HS-27A (cell line): ENCODE measurements at places on chromosomes 4 and X.

- no peak for DNase-seq
Measured at GRCh38 chrX:107721318-107721717, 54.3 kb downstream of the TSC22D3 start.

DNA sequence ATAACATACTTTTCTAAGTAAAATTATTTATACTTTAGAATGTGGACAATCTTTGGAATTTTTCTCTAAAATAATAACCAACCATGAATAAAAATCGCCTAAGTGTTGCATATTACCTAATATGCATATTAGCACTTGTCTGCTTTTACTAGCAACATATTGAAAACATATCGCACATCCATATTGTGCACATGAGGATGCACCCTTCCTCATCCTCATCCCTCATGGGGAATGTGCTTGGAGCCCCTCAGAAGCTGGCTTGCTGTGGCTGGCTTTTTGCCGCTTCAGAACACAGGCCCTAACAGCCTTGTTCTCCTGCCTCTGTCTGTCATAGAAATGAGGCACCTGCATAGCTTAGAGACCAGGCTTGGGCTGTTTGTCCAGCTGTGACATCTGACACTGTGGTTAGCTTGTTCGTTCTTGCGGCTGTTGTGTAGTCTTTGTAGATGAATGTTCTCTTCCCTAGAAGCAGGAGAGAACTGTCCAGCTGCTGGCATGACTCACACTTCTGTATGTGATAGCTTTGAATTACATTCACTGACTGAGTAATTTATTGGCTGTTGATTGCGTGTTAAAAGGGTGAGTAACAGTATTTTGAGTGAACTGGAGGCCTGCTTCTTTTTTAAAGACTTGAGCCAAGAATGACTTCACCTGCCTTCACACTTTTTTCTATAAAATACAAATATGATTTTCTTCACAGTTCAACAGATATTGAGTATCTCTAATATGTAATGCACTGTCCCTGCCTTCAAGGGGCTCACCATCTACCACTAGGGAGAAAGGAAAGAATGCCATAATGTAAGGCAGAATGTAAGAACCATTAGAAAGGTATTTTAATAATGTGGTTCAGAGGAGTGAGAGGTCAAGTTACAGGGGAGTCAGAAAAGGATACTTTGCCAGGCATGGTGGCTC is 81.9 kb downstream of the HMGB2 start:
- DNase-seq: peak; percentile 91

DNA sequence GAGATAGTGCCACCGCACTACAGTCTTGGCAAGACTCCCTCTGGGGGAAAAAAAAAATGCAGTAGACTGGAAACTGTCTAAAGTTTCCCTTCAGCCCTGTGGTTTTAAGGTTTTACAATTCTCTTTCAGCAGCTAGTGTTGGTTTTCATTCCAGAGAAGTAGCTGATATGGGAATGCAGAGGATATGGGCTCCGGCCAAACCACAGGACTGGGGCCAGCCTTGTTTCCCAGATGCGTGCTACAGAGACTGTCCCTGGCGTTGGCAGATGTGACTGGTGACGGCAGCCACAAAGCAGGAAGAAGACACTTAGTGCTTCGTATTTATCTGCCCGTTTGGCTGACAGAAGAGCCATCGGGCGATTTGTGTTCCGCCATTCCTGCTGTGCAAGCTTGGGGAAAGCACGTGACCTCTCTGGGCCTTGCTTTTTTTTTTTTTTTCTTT is 43.2 kb downstream of the ZBTB49 start:
- peak; percentile 41 for DNase-seq

- DNase-seq: no peak
Measured at GRCh38 chr4:42596918-42597317, 60.0 kb downstream of the ATP8A1 start.

DNA sequence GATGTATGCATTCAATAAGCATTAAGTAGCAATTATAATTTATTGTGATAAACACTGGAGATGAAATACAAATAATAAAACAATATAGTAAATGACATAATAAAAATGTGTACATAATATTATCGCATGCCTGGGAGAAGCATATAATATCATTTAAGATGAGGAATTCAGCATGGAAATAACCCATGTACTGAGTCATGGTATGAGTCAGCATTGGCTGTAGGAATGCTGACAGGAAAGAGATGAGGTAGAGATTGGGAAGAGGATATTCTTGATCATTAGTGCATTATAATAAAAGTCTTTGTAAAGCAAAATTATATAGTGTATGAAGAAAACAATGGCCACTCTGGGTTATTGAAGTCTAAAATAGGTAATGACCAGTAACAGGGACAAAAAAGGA is 82.8 kb downstream of the MAGEB10 start:
- DNase-seq: no peak

DNA sequence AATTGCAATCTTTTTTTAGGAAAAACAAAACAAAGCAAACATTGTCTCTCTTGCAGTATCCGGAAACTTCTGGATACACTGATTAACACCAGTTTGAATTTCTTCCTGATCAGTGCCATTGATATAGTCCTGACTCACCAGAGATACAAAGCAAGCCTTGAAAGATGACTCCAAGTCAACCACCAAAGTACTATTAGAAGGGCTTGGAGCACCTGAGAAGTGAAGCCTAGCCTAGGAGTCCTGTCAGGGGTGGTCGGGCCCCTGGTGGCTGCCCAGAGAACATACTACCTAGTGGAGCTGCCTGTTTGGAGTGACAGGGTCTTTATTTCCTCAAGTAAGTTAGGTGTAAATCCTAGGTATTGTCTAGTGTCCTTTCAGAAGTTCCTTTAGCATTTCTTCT is 593.2 kb downstream of the ZNF674 start:
- DNase-seq: no peak
